ENCODE measurements at places on chromosomes 3 and 15.

DNA sequence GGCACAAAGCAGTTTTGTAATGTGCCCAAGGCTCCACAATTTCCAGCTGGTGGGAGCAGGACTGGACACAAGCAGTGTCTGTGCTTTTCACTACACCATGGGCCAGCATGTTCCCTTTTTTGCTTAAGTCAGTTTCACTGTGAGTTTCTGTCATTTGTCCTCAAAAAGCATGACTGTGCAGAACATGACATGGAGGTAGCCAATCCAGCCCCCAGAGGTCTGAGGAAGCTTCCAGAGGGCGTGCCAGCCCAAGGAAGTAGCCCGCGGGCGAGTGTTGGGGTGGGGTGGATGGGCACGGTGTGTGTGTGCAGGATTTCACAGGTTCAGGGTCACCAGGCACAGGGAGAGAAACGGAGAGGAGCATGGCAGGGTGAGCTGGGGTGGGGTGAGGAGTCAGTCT lies 8.0 kb upstream of the EEFSEC start:
- H3K27me3 ChIP-seq = no peaks in the 10 kb centered on the region
- H3K36me3 ChIP-seq = no peaks in the 10 kb centered on the region
- no peak overlapping the region for H3K4me3 ChIP-seq
- no peak for DNase-seq
- no peaks in the 10 kb centered on the region for H3K4me1 ChIP-seq
- no peak overlapping the region for H3K27ac ChIP-seq

GRCh38 chr15:77002954-77003912 lies 8.3 kb downstream of the PSTPIP1 start:
- peak; percentile 66 for DNase-seq
- H3K4me3 ChIP-seq = peak overlapping the region; percentile 20
- H3K4me1 ChIP-seq = peaks cover 65% of the 10 kb centered on the region
- peaks cover 22% of the 10 kb centered on the region for H3K36me3 ChIP-seq
- H3K27me3 ChIP-seq = no peaks in the 10 kb centered on the region
- peak overlapping the region; percentile 68 for H3K27ac ChIP-seq

DNA sequence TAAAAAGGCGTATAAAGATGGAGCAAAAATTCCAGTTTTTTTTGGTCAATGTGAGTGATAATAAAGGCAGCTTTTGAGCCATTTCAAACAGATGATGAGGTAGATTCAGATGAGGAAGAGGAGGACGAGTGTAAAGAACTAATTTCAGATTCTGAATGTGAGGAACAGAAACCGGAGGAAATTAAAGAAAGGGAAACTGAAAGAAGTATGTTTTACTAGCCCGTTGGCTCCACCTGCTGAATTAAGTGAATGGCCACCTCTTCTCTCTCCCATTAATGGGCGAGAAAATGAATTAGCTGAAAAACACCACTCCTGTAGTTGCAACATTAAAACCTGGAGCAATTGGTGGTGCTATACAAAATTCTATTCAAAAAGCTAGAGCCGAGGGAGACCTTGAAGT lies 55.4 kb downstream of the CYP19A1 start:
- H3K27ac ChIP-seq = no peak overlapping the region
- no peaks in the 10 kb centered on the region for H3K4me1 ChIP-seq
- DNase-seq = no peak
- no peak overlapping the region for H3K4me3 ChIP-seq
- no peaks in the 10 kb centered on the region for H3K36me3 ChIP-seq
- H3K27me3 ChIP-seq = no peaks in the 10 kb centered on the region

DNA sequence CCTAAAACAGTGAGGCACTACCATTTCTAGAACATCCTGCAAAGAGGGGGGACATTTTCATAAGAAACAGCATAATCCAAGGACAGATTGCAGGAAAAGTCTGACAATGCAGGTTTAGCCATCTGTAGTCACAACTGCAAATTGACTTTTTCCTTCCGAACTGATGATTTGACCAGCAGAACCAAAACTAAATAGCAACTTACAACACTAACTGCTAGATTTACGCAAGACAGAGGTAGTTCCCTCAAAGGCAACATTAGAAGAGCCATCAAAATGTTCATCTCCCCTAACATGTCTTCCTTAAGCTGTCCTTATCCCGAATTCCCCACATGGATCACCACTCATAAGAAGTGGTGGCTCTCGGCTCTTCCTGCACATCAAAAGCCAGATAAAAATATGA lies 129.6 kb downstream of the GADL1 start:
- H3K4me1 ChIP-seq = no peaks in the 10 kb centered on the region
- no peaks in the 10 kb centered on the region for H3K27me3 ChIP-seq
- no peaks in the 10 kb centered on the region for H3K36me3 ChIP-seq

DNA sequence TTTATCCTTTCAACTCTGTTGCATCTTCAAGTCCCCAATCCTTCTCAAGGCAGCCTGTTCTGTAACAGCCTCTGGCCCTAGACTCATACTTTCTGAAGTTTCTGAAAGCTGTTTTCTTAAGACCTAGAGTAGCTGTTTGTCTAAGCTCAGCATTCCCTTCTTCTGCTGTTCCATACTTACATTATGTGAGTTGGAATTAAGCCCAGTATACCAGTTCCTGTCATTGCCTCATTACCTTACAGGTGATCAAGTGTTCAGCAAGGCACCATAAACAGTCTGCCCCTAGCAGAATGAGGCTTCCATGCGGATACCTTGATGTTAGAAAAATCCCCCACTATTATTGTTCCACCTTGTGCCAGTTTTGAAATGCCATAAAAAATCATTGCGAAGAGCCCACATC lies 180.6 kb downstream of the PLCL2 start:
- no peaks in the 10 kb centered on the region for H3K27me3 ChIP-seq
- no peak overlapping the region for H3K27ac ChIP-seq
- H3K4me1 ChIP-seq = no peaks in the 10 kb centered on the region
- peaks cover 30% of the 10 kb centered on the region for H3K36me3 ChIP-seq
- no peak overlapping the region for H3K4me3 ChIP-seq

DNA sequence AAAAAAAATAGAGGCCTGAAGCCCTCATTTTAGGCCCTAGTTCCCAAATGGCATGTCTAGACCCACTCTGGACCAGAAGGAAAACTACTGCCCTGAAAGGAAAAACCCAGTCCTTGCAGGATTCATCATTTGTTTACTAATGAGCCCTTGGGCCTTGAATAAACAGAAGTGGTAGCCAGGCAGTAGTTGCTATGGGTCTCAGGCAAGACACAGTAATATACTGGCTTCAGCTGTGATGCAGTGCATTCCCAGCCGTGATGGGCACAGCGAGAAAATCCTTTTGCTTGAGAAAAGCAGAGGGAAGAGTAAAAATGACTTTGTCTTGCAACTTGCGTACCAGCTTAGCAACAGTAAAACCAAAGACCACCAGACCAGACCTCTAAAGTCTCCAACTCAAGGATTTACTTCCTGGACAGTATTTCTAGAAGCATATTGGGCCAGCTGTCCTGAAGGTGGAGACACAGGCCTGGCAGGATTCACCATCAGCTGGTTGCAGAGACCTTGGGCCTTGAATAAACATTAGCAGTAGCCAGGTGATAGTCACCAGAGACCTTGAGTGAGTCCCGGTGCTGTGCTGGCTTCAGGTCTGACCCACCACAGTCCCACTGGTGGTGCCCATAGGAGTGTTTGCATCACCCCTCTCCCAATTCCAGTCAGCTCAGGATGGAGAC lies 208.3 kb upstream of the SLITRK3 start:
- no peak for DNase-seq
- no peak overlapping the region for H3K4me3 ChIP-seq
- H3K27ac ChIP-seq = no peak overlapping the region
- H3K4me1 ChIP-seq = no peaks in the 10 kb centered on the region

GRCh38 chr15:85769182-85769900 lies 25.4 kb downstream of the KLHL25 start:
- H3K27me3 ChIP-seq = no peaks in the 10 kb centered on the region
- no peaks in the 10 kb centered on the region for H3K36me3 ChIP-seq
- H3K4me1 ChIP-seq = no peaks in the 10 kb centered on the region
- no peak overlapping the region for H3K4me3 ChIP-seq
- H3K27ac ChIP-seq = no peak overlapping the region

- peak overlapping the region; percentile 54 for H3K4me3 ChIP-seq
- peak; percentile 26 for DNase-seq
- H3K27me3 ChIP-seq = peaks cover 5% of the 10 kb centered on the region
- H3K36me3 ChIP-seq = no peaks in the 10 kb centered on the region
- no peak overlapping the region for H3K27ac ChIP-seq
- H3K4me1 ChIP-seq = peaks cover 9% of the 10 kb centered on the region
Measured at GRCh38 chr15:45705510-45706473, 71.0 kb downstream of the SQOR start.

- no peaks in the 10 kb centered on the region for H3K27me3 ChIP-seq
- DNase-seq = peak; percentile 1
- peak overlapping the region; percentile 88 for H3K27ac ChIP-seq
Measured at GRCh38 chr15:43105077-43105736, 631 bp downstream of the UBR1 start.

- H3K4me1 ChIP-seq = no peaks in the 10 kb centered on the region
- no peak overlapping the region for H3K4me3 ChIP-seq
- H3K27ac ChIP-seq = no peak overlapping the region
- no peaks in the 10 kb centered on the region for H3K36me3 ChIP-seq
- no peaks in the 10 kb centered on the region for H3K27me3 ChIP-seq
Measured at GRCh38 chr3:77081240-77081661, 41.4 kb downstream of the ROBO2 start.

- no peaks in the 10 kb centered on the region for H3K36me3 ChIP-seq
- H3K4me1 ChIP-seq = no peaks in the 10 kb centered on the region
- no peak overlapping the region for H3K27ac ChIP-seq
- no peak overlapping the region for H3K4me3 ChIP-seq
Measured at GRCh38 chr3:8324747-8325146, 176.9 kb upstream of the LMCD1 start.

GRCh38 chr3:137194301-137194700 lies 236.5 kb downstream of the IL20RB start:
- H3K36me3 ChIP-seq = no peaks in the 10 kb centered on the region
- DNase-seq = no peak
- H3K27me3 ChIP-seq = no peaks in the 10 kb centered on the region
- H3K4me3 ChIP-seq = no peak overlapping the region
- H3K27ac ChIP-seq = no peak overlapping the region
- no peaks in the 10 kb centered on the region for H3K4me1 ChIP-seq

GRCh38 chr3:59185591-59186369 lies 136.0 kb upstream of the CFAP20DC start:
- no peaks in the 10 kb centered on the region for H3K4me1 ChIP-seq
- no peak overlapping the region for H3K4me3 ChIP-seq
- no peaks in the 10 kb centered on the region for H3K36me3 ChIP-seq
- H3K27me3 ChIP-seq = no peaks in the 10 kb centered on the region

GRCh38 chr3:120013481-120013880 lies 80.8 kb downstream of the GSK3B start:
- no peak overlapping the region for H3K27ac ChIP-seq
- H3K4me3 ChIP-seq = no peak overlapping the region
- DNase-seq = no peak
- H3K36me3 ChIP-seq = no peaks in the 10 kb centered on the region

GRCh38 chr3:83956431-83956830 lies 1002.4 kb upstream of the CADM2 start:
- H3K27me3 ChIP-seq = no peaks in the 10 kb centered on the region
- no peaks in the 10 kb centered on the region for H3K36me3 ChIP-seq
- H3K4me1 ChIP-seq = no peaks in the 10 kb centered on the region
- no peak overlapping the region for H3K27ac ChIP-seq
- DNase-seq = no peak

DNA sequence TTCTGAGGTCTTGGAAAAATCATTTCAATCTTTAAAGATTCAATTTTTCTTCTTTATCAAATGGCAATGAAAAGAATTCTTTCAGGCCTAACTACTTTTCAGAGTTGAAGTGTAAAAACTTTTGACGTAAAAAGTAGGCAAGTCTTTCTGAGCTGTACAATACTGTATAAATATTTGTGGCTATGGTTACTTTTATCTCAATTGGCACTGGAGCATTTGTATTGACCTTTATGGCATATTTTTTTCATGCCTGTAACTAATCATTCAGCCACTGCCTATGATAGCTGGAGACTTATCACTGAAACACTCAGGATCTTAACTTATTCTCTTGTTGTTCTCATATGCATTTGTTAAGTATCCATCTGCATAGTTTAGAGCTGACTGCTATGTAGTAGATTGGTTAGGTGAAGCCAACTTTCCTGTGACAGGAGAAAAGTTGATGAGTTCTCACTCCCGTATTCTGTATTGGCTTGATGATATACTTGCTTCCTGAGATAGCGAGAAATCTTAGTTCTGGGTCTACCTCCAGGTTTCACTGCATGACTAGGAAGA lies 290.4 kb upstream of the TBL1XR1 start:
- H3K27ac ChIP-seq = no peak overlapping the region
- no peaks in the 10 kb centered on the region for H3K36me3 ChIP-seq
- H3K4me3 ChIP-seq = no peak overlapping the region
- DNase-seq = no peak

GRCh38 chr3:23653647-23654525 lies 151.9 kb upstream of the UBE2E1 start:
- H3K27ac ChIP-seq = no peak overlapping the region
- no peak for DNase-seq
- H3K36me3 ChIP-seq = no peaks in the 10 kb centered on the region
- no peak overlapping the region for H3K4me3 ChIP-seq
- no peaks in the 10 kb centered on the region for H3K27me3 ChIP-seq

DNA sequence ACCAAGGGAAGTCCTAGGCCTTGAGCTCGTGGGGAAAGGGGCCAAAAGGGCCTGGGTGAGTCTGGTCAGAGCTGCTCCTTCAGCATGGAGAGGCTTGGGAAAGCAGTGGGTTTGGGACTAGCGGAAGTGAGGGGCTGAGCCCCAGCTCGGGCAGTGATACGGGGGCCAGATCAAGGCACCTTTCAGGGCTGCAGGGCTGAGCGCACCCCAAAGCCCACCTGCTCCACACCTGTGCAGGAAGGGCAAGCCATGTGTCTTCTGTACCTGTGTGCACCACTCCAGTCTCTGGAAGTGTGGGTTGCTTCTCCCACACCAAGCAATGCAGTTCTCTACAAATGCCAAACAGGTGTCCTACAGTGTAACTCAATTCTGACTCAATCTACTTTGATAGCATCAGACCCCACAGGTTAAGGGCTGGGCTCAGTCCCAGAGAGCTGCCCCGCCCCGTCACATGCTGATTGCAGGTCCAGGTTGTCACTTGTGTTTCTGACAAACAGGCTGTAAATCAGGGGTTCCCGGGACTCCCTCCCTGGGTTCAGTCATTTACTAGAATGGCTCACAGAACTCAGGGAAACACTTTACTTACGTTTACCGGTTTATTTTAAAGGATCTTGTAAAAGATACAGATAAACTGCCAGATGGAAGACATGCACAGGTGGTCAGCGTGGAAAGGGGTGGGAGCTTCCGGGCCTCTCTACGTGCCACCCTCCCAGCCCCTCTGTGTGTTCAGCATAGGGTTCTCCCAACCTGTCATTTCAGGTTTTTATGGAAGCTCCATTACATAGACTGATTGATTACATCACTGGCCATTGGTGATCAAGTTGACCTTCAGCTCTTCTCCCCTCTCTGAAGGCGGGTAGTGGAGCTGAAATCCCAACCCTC lies 28.8 kb upstream of the KLF13 start:
- H3K36me3 ChIP-seq = no peaks in the 10 kb centered on the region
- H3K4me3 ChIP-seq = no peak overlapping the region
- H3K4me1 ChIP-seq = peaks cover 3% of the 10 kb centered on the region
- no peak for DNase-seq
- H3K27ac ChIP-seq = no peak overlapping the region

- H3K27ac ChIP-seq = no peak overlapping the region
- no peak overlapping the region for H3K4me3 ChIP-seq
- H3K4me1 ChIP-seq = no peaks in the 10 kb centered on the region
- no peaks in the 10 kb centered on the region for H3K36me3 ChIP-seq
- no peaks in the 10 kb centered on the region for H3K27me3 ChIP-seq
Measured at GRCh38 chr3:34285827-34286188, 487.4 kb downstream of the PDCD6IP start.

- no peaks in the 10 kb centered on the region for H3K27me3 ChIP-seq
- H3K27ac ChIP-seq = no peak overlapping the region
- no peak for DNase-seq
- no peaks in the 10 kb centered on the region for H3K36me3 ChIP-seq
- H3K4me1 ChIP-seq = no peaks in the 10 kb centered on the region
Measured at GRCh38 chr3:187852842-187853730, 107.8 kb upstream of the BCL6 start.

All from effector memory CD4-positive, alpha-beta T cell (primary cell).